ENCODE measurements at places on chromosomes 12 and 14.

GRCh38 chr12:12616512-12617310 lies 5.0 kb downstream of the CREBL2 start:
- no peaks in the 10 kb centered on the region for H3K27me3 ChIP-seq
- H3K27ac ChIP-seq = no peak overlapping the region
- H3K36me3 ChIP-seq = peaks cover 14% of the 10 kb centered on the region

DNA sequence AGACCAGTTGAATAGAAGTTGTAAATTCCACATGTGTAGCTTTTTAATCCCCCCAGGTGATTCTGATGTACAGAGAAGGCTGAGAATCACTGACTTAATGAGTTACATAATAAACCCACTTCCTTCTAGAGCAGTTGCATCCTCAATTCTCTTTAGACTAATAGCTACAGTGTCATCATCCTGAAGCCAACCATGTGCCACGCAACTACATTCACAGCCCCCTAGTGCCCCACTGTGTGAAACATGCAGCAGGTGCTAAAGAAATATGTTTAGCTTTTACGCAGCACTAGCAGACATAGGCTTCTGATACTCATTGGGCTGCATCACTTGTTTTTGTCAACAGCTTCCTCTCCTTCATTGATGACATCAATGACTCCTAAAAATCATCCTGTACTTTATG lies 1168.3 kb downstream of the BCL11B start:
- H3K4me1 ChIP-seq = no peaks in the 10 kb centered on the region
- no peak overlapping the region for H3K27ac ChIP-seq
- H3K27me3 ChIP-seq = no peaks in the 10 kb centered on the region
- no peaks in the 10 kb centered on the region for H3K36me3 ChIP-seq
- no peak overlapping the region for H3K4me3 ChIP-seq
- DNase-seq = no peak

DNA sequence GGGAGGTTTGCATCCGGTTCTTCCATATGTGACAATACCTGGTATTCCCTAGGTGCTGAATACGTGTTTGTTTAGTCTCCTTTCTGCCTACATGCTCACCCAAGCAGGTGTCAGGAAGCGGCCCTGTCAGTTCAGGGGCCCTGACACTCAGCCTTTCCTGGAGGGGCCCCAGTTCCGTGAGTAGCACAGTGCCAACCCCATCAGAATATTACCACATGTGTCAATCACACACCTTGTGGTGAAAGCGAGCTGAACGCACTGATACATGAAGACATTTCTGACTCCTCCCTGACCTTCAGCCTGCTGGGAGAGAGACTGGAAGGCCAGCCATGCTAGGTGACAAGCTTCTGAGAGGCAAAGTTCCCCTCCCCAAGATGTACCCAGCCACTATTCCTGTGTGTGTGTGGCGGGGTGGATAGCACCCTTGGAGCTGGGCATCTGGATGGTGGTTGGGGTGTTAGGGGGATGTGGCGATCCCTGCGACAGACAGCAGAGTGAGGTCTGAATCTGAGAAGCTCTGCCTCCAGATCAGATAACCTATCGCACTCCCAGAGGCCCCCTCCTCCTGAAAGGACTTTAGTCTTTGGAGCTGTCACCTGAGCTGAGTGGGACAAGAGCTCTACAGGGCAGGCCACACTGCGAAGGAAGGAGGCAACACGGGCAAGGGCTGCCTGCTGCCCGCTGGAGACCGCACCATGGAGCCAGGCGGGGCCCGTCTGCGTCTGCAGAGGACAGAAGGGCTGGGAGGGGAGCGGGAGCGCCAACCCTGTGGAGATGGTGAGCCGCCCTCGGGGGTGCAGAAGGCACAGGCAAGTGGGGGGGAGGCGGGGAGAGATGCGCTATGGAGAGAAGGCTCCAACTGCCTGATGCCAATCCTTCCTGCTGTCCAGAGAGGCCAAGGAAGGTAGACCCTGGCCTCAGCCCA lies at the start of gene SOAT2:
Gene SOAT2, plus strand, starts transcription at position 604 of the 925 bp plus-strand sequence. Its CDS starts 92 bp downstream, at position 696.
- H3K27me3 ChIP-seq = no peaks in the 10 kb centered on the region
- DNase-seq = no peak
- H3K4me3 ChIP-seq = no peak within 1 kb of the TSS
- no peaks in the 10 kb centered on the region for H3K36me3 ChIP-seq
- H3K27ac ChIP-seq = no peak within 1 kb of the TSS

GRCh38 chr12:52062167-52063081 lies 7.4 kb upstream of the ATG101 start:
- H3K4me3 ChIP-seq = no peak overlapping the region
- H3K27me3 ChIP-seq = peaks cover 4% of the 10 kb centered on the region
- no peaks in the 10 kb centered on the region for H3K36me3 ChIP-seq
- H3K27ac ChIP-seq = no peak overlapping the region
- H3K4me1 ChIP-seq = no peaks in the 10 kb centered on the region
